ENCODE measurements at places on chromosomes 12 and 14.
A peak's percentile ranks its signal among the peaks of the same experiment; 100 is the strongest.

DNA sequence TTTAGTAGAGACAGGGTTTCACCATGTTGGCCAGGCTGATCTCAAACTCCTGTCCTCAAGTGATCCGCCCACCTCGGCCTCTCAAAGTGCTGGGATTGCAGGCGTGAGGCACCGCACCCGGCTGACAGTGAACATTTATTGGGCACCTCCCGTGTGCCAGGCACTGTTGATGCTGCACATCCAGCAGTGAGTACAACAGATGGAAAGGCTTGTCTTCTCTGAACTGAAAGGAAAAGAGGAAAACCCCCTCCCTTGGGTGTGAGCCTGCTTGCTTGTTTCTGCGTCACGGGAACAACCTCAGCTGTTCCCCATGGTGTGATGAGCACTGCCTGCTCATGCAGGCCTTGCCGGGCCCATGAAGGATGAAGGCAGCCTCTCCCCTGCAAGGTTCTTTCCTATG is 39.5 kb downstream of the DGLUCY start:
- no peak for DNase-seq

GRCh38 chr14:87264796-87265195 is 728.2 kb downstream of the GALC start:
- no peak for DNase-seq

DNA sequence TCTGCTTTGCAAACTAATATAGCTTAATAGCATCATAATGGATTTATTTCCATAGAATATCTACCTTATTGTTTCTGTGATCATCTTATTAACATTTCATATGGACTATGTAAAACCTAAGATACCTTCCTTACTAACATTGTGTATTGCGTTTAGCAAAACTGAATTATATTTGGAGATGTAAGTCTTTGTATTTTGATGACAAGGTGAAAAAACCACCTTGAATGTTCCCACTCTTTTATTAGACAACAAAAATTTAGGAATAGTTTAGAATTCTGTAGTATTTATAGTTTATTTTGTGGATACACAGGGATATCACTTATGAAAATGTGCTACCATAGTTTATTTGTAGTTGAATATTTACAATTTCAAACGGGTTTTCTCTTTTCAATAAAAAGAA is 32.0 kb downstream of the RASSF8 start:
- no peak for DNase-seq

GRCh38 chr12:54368025-54368708 is 3.9 kb upstream of the GPR84 start:
- no peak for DNase-seq

DNA sequence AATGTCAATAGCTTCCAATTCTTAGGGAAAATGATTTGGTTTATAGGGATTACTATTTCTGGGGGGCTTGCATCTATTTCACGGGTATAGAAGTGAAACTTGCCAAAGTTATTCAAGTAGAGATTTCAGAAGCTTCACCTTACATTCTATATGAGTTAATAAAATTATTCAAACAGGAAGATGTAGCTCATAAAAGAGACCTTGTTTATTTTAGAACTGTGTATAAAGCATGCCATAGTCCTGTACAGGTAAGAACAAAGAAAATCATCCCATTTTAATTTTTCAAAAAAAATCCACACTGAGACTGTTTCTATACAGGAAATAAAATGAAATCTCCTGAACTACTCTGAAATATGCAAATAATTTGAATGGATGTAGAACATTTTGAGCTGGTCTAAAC is 834.7 kb downstream of the TRHDE start:
- DNase-seq = no peak

DNA sequence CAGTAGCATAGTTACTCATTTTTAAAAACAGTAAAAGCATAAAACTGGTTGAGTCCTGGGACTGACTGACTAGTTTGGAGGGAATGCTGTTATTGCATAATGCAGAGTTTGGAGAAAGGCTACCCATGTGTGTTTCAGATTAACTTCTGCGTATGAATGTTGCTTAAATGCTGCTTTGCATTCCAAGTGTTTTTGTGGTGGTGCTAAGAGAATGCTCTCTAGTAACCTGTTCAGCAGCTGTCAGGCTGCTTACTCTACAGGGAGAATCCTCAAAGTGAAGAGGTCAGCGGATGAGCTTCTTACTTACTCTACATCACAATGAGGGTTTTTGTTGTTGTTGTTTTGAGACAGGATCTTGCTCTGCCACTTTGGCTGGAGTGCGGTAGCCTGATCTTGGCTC is 4.3 kb downstream of the DLST start:
- DNase-seq = no peak

DNA sequence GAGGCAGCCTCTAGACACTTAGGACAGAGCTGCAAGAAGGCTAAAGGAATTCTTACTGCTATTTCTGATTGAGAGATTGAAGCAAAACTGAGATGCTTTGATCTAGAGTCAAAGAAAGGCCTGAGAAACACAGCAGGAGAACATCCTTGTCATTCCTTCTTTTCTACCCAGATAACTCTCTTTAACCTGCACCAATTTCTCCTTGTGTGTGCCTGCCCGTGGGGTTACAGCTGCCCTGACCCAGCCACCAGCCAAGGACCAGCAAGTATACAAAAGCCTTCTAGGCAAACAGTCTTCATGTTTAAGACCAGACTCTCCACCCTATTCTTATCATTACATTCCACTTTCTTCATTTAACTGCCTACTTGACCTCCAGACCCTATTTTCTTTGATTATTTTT is 81.7 kb upstream of the PRB2 start:
- DNase-seq = no peak

- no peak for DNase-seq
Observed at GRCh38 chr12:1840981-1841425, 20.6 kb downstream of the LRTM2 start.

DNA sequence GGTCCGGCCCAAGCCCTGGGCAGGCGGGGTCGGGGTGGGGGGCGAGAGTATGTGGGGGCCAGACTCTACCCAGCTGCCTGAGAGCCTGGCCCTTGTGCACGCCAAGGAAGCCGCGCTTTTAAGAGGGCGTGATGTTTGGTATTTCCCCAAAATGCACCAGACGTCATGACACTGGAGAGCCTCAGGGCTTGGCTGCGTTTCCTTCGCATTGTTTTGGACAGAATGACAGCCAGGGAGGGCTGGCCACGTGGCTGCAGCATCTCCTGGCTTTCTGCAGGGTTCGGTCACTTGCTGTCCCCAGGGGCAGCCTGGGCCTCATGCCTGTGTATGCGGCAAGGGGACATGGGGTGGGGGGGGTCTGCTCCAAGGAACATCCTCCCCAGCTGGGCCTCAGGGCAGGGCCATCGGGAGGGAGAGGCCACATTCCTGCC is 16.1 kb upstream of the NUDT14 start:
- no peak for DNase-seq

- no peak for DNase-seq
Observed at GRCh38 chr12:54331461-54331860, 6.5 kb downstream of the COPZ1 start.

- DNase-seq = no peak
Observed at GRCh38 chr14:88095791-88096190, 90.9 kb downstream of the GPR65 start.

DNA sequence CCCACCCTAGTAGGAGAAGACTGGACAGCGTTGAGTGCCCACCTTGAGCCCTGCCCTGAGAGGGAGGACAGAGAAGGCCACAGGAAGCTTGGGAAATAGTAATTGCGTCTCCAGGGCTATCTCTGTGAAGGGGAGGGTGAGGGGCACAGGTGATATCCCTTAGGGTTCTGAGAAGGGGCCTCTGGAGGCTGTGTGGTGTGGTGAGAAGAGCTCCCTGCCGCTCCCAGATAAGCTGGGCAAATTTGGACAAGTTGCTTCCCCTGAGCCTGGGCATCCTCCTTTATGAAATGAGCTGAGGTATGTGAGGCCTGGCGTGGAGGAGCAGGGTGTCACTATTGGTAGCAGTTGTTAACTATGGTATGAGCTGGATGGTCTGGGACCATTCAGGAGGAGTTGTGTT is 23.5 kb upstream of the LRP1-AS start:
- no peak for DNase-seq

DNA sequence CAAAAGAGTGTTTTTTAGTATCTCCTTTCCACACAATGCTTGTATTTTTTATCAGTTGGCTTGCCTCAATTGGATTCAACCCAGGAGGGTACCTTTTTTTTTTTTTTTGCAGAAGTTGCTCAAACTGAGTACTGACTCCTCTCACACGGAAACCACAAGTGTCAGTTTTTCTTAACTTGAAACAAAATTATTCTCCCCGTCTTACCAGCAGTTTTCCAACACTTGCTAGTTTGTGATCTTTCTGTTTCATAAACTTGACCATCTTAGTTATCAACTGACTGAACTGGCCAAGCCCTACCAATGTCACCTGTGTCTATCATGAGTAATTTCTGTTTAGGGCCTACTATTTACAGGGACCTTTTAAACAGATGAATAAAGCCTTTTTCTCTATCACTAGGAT is 34.1 kb upstream of the ITPR2 start:
- no peak for DNase-seq

- no peak for DNase-seq
Observed at GRCh38 chr12:47071241-47071852, 8.1 kb upstream of the PCED1B start.

DNA sequence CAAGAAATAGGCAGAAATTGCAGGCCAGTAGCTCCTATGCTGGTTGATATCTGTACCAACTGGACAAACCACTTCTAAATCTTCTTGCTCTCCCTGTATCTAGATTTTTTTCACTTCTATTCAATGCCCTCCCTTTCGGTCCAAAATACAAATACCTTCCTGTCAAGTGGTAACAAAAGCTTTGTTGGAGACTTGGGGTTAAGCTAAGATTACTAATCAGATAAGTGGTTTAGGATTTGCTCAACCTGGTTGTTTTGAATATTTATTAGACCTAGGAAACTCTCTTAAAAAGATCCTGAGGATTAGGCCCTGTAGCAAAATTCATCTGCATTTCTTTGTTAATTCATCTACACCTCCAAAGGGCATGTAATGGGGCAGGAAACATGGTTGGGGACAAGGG is 410.1 kb downstream of the NAV3 start:
- no peak for DNase-seq

DNA sequence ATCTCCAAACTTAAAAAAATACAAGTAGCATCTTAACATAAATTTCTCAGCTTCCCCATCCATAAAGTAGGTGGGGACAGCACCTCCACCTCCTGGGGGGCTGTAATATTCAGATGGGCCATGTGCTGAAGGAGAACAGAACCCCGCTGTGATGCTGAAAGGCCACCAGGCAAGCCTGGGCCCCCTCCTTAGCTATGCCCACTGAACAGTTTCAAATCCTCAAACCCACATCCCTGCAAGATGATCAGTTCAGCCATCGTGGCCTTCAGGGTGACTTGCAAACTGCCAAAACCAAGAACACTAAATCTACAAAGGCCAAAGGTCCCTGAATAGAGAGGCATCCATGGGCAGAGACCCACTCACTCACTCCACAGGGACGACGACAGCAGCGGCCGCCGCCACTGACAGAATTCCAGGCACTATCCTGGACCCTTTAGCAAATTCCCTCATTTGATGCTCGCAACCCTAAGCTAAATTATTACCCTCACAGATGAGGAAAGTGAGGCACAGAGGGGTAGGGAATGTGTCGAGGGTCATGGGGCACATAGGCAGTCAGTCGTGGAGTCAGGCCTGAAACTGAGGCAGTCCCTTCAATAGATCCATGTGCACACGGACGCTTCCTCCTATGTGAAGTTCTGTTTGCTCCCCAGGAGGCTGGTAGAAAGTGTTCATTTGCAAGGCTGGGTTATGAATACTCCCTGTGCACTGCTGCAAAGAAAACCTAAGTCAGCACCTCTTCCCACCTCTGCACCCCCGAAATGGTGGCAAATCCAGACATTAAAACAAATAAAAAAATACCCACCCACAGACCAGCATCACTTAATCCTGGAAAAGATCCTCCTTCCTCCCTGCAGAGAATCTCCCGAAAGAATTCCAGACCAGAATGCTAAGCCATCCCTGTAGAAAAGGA is 5.9 kb downstream of the ITPK1 start:
- DNase-seq = no peak

DNA sequence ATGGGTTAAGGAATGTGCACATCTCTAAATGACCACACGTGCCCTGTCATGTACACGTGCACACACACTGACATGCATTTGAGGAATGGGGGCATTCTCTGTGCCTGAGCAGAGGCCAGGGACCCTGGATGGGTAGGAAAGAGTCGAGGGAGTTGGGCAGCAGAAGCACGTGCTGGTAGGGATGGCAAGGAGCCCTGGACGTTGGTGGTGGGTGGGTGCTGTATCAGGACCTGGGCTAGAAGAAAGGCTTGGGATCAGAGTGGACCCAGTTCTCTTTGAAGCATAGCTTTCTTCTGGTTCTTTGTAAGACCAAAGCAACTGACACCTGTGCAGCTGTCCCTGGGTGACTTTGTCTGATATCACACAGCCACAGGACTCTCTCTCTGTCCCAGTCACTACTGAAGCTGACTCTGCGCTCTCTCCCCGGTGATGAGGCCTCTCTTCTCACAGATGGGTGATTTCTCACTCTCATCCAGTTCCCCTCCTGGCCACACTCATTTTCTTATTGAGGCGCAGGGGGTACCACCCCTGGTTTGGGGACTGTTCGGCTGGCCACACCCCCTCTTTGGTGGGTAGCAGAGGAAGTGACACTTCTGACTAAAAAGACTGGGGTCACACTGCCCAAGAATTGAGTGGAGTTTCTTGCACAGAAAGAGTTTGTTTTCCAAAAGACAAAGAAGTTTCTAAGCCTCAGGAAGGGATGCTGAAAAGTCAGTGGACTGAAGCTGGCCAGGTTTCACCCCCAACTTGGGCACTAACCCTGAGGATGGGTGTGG is 171.7 kb upstream of the RTL1 start:
- no peak for DNase-seq

DNA sequence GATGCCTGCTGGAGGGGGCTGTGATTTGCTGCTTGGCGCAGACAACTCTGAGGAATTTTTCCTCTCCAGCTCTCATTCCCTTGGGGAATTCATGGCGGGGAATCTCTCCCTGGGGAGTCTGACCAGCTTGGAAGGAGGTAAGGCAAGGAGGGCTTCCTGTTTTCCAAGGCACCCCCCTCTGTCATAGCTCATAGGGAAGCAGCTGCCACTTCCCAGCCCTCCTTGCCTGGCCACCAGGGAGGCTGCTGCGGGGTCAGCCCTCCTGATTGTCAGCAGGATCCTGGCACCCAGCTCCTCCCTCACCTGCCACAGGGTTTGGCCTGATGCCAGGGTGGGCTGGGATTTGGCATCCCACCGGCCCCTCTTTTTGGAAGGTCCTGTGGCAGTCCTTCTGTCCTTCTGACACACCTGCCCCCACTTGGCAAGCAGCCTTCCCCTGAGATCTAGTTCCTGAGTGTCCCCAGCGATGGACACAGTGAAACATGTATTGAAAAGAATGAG is 74.9 kb downstream of the TSPAN9 start:
- DNase-seq = no peak

DNA sequence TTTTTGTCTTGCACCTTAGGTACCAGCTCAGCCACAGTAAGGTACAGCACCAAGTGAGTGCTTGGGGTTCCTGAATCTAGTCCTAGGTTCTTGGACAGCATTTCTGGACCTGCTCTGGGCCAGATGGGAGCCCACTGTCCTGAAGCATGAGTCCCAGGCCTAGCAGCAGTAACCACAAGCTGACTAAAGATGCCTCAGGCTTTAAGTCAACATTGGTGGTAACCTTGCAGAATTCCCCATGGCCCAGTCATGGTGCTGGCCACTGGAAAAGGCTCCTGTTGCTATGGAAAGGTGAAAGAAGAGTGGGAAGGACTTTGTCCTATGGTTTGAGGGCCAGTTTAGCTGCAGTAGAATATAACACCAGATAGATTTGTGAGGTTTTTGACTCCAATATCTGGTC is 86.9 kb upstream of the CLEC14A start:
- no peak for DNase-seq

- no peak for DNase-seq
Observed at GRCh38 chr14:69701857-69702256, 65.1 kb upstream of the SRSF5 start.

- no peak for DNase-seq
Observed at GRCh38 chr12:69150796-69151127, 88.6 kb upstream of the CPSF6 start.

- DNase-seq = peak; percentile 30
Observed at GRCh38 chr12:108634341-108634751, 652 bp upstream of the SELPLG start.

Measured in stimulated activated CD4-positive, alpha-beta T cell treated with anti-CD3 and anti-CD28 coated beads, Interleukin-15, amount 100 ng/mL, for 1 hour (primary cell).